GDM1 (cell line): ENCODE measurements at places on chromosomes 13 and 19.

GRCh38 chr19:4721196-4721595 lies 2.4 kb downstream of the DPP9 start:
- no peak for DNase-seq

DNA sequence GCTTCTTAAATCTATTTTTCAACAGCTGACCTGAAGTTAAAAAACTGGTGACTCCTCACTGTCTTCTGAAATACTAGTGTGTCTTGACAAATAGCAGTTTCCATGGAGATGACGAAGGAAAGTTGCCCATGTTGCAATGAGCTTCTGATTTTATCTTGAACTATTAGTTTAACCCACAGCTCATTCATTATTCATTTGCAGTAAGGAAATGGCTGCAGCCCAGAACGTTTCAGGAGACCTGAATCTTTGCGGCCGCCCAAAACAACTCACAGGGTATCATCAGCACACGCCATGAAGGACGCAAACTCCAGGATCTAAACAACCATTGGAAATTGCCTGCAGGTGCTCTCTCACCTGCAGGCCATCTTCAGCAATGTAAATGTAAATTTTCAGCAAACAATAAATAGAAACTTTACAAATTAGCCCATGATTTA lies 142.5 kb downstream of the DCLK1 start:
- no peak for DNase-seq

- no peak for DNase-seq
These were observed 93.7 kb downstream of the FRY start for GRCh38 chr13:32125221-32125689.

DNA sequence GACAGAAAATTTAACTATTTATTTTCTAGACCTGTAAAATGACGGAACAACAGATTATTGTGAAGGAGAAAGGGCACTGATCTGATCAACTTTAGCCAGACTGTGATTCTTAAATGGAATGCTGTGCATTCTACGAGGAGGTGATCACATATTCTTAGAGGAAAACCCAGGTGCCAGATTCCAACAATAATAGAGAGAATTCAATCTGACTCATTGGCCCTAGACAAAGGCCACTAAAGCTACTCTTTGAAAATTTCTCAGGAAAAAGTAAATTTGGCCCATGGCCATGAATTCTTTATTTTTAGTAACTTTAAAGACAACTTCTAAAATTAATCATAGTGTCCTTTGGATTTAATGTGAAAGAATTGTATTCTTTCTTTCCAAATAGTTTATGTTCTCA lies 58.6 kb upstream of the POSTN start:
- DNase-seq, result no peak

GRCh38 chr13:104823071-104823470 lies 1712.4 kb downstream of the EFNB2 start:
- no peak for DNase-seq

DNA sequence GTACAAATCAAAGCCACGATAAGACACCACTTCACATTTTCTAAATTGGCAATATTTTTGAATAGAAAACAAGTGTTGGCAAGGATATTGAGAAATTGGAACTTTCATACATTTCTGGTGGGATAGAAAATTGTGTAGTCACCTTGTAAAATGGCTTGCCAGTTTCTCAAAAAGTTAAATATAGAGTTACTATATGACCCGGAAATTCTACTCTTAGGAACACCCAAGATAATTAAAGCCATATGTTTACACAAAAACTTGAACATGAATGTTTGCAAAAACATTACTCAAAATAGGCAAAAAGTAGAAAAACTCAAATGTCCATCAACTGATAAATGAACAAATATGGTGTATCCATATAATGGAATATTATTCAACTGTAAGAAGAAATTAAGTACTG lies 552.5 kb downstream of the TBC1D4 start:
- no peak for DNase-seq

- DNase-seq, result no peak
These were observed 35.0 kb downstream of the VASP start for GRCh38 chr19:45542234-45542668.
